ENCODE measurements at places on chromosomes 5 and 9.

DNA sequence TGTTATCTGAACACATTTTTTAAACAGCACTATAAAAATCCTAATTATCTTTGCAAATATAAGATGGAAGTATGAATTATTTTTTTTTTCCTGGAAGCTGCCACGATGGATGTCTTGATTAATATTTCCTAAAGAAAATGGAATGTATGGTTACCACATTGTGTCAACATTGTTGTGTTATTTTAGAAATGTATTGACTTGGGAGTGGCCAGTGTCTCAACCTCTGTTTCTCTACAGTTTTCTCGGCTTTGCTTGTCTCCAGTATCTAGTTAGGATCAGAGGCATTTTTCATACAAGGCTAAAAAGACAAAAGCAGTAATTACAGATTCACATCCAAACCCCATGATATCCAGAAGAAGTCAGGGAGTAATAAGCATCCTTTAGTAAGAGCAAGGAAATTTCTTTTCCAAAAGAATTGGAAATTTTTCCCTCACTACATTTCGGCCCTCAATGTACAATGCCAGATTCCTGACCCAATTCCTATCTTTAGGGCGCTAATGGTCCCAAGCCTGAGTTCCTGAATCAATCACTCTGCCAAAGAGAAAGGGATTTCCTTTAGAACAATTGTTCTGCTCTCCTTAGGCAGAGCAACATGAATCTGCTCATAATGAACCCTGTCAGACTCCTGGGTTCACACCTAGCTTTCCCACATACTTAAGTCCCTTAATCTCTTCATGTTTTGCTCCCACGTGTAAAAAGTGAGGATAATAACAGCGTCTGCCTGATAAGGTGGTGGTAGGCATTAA lies 111.7 kb downstream of the EDIL3 start:
- DNase-seq, result no peak

DNA sequence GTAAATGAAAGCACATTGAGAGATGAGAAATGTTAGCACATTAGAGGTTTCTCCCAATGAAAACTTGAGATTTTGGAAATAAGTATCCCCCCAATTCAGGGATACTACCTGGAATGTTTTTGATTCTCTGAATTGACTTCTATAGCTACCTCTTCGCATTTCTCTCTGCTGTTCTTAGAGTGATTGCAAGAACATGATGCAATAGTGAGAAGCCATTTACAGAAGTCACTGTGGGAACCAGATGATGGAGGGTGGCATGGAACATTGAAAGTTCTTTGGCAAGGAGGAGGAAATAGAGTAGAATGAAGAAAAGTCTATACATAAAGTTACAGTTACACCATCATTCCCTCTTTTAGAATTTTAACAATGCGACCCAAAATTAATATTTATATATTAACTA lies 9.2 kb downstream of the NPR3 start:
- no peak for DNase-seq

DNA sequence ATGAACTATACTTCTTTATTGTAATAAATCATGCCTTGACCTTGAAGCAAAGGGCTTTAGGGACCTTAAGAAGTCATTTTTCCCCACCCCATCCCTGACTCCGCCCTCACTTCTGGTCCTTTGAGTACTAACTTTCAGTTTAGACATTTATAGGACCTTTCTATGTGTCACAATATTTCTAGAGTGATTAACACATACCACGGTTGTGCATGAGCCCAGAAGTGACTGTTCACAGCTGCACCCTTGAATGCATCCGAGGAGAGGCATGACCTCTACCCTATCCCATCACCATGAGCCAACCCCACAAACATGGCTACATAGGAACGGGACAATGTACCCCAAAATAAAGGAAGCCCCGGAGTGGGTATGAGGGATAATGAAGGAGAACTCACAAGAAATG lies 160.3 kb downstream of the HSD17B3 start:
- no peak for DNase-seq

DNA sequence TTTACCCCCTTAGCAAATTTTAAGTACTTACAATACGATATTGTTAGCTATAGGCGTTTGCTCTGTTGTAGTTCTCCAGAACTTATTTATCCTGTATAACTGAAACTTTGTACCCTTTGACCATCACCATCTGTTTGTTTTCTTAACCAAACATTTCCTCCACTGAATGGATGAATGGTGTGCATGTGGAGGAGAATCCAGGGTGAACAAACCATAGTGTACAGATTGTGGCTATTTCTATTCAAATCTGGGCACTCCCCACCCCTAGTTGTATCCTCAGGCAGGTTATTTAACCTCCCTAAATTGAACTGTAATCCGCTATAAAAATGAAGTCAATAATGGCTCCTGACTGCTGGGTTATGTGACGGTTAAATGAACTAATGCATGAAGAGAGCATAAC lies 21.4 kb upstream of the HAPLN1 start:
- DNase-seq, result no peak

GRCh38 chr5:111528056-111528455 lies 15.7 kb upstream of the STARD4 start:
- no peak for DNase-seq

DNA sequence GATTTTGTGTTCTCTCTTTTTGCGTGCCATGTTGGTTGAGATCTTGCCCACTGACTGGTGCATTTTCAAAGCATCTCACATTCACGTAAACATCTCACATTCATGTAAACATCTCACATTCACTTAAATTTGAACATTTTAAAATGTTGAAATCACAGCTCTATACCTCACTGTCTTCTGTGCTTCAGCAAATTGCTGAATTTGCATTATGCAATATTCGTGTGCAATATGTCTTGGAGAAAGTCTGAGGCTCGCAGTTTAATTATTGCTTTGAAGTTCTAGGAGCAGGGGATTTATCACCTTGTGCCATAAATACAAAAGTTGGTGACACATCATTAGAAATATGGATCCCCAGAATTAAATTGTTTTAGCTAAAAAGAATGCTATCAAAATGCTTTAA lies 42.6 kb downstream of the TNFSF15 start:
- DNase-seq, result no peak

DNA sequence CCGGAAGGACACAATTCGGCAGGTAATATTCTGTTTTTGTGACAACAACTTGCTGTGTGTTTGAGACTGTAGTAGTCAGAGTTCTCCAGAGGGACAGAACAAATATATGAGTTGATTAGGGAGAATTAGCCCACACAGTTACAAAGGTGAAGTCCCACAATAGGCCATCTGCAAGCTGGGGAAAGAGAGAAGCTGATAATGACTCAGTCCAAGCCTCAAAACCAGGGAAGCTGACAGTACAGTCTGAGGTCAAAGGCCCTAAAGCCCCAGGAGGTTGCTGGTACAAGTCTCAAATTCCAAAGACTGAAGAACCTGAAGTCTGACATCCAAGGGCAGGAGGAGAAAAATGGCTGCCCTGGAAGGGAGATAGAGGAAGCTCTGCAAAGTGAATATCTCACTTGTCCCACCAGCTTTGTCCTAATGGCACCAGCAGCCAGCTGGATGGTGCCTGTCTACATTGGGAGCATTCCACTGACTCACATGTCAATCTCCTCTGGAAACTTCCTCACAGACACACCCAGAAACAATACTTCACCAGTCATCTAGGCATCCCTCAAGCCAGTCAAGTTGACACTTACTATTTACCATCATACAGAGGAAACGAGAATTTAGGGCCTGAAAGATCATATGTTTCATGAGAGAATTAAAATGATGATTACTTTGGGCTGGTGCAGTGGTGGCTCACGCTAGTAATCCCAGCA lies 36.3 kb upstream of the CTXN3 start:
- DNase-seq, result no peak

DNA sequence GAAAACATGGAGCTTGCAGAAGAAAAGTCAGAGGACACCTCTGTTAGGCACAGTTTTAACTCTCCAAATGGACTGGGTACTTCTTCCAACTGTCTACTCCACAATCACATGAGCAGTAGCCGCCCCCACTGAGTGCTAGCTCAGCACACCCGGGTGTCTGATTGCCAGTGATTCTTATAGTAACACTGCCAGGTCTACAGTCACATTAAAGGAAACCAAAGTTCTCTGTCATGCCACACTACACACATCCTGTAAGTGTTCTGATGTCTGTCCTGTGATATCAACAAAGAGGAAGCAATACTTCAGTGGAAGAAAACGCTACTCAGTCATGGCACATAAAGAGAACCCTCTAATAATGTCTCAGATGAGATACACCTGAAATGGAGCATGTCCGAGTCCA lies at the start of gene HAVCR2:
Gene HAVCR2 (minus strand): TSS at position 69 of the 400 bp plus-strand sequence. CDS start 61 bp downstream, at position 8.
- peak; percentile 65 for DNase-seq

DNA sequence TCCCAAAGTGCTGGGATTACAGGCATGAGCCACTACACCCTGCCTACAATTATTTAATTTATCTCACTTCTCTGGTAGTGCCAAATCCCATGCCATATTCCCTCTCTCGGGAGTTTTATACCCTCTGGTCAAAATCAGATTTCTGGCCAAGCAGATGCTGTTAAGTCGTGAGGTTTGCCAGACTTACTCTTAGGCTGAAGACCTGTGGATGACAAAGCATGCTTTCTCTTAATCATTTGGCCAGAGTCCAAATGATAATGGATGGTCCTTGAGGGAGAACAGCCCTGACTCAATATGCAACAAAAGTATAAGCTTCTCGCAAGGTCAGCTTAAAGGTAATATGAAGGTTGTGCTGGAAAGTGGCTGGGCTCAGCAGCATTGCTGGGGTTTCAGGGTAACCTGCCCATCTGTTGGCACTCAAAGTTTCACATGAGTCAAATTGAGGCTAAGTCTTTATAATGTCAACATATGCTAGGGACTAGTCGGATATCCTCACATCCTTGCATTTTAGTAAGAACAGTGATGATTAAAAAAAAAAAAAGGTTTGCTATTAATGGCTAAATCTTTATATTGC lies 280.1 kb downstream of the KIF4B start:
- no peak for DNase-seq

- DNase-seq, result no peak
Observed at GRCh38 chr5:134506054-134507039, 19.1 kb upstream of the JADE2 start.

DNA sequence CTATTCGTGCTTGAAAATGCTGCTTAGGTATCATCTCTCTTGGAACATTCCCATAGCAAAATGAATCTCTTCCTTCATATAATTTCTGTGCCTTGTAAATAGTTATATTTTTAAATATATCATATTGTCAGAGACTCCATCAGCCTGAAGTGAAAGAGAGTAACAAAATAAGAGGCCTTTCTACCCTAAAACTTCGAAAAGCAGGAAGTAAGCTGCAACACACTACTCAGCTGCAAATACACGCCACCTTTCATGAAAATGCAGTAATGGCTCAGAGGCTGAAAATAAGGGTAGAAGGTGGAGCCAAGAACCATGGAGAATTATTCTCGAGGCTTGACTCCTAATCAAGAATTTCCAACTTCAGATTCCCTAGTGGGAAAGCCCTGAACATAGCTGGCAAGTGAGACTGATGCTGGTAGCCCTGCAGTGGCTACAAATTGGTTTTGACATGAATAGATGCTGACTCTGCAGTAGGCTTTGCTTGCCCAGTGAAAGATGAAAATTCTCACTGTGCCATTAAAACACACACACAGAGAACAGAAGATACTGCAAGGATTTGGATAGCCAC lies 30.2 kb upstream of the PTGER4 start:
- peak; percentile 36 for DNase-seq

DNA sequence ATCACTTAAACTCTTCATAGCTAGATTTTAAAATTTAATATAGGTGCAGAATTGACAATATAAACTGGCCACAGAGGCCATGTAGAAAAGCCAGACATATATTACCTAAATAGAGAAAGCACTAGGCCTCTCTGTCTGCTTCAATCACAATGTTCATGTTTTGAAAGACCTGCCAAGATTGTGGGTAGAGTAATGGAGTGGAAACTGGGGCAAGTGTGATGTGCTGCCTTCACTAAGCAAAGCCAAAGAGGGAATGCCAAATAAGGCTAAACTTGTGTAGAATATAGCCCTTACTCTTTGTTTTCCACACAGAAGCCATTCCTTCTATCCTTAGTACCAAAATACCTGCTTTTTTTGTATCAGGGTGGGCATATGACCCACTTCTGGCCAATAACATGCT lies 15.1 kb upstream of the ISOC1 start:
- no peak for DNase-seq

GRCh38 chr5:122462486-122462885 lies 150.4 kb downstream of the SNCAIP start:
- no peak for DNase-seq

DNA sequence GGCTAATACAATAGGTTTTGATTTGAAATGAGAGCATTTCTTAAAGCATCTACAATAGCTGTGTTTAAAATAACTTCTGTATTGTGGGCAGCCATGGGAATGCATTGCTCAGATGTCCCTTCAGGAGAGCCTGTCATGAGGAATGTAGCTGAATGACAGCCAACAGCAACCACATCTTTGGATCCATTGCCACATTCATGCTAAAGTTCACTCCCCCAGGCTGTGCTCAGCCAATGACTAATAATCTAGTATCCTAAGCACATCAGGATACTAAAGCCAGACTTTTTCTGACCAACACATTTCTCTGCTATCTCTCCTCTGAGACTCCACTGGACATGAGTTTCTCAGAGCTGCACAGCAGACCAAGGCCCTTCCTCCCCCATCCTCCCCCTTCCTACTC lies 45.5 kb downstream of the HTR1A start:
- no peak for DNase-seq

DNA sequence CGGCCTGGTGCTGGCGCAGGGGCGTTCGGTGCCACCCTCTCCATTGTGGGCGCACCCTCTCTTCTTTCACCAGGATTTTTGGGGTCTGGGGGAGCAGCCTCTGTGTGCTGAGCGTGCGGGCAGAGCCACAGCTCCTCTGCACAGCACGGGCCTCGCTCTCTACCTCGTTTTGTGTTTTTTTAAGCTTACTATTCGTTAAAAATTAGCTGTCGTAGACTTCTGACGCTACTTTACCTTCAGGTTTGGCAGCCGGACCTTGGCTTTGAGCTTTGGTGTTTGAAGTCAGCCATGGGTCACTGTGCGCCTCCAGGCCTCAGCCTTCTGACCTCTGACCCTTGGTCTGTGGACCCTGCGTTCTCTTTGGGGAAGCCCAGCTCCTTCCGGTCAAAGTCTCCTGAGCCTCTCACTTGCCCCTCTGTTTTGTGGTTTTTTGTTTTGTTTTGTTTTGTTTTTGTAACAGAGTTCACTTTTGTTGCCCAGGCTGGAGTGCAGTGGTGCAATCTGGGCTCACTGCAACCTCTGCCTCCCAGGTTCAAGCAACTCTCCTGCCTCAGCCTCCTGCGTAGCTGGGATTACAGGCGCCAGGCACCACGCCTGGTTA lies 88.2 kb upstream of the CACNA1B start:
- no peak for DNase-seq

- no peak for DNase-seq
Observed at GRCh38 chr5:32029261-32029660, 144.9 kb downstream of the GOLPH3 start.

GRCh38 chr5:177098470-177099141 lies 11.9 kb downstream of the FGFR4 start:
- no peak for DNase-seq
